ENCODE measurements at places on chromosomes 11 and 22.

- DNase-seq = no peak
These were observed 20.1 kb upstream of the SWAP70 start for GRCh38 chr11:9643751-9644150.

DNA sequence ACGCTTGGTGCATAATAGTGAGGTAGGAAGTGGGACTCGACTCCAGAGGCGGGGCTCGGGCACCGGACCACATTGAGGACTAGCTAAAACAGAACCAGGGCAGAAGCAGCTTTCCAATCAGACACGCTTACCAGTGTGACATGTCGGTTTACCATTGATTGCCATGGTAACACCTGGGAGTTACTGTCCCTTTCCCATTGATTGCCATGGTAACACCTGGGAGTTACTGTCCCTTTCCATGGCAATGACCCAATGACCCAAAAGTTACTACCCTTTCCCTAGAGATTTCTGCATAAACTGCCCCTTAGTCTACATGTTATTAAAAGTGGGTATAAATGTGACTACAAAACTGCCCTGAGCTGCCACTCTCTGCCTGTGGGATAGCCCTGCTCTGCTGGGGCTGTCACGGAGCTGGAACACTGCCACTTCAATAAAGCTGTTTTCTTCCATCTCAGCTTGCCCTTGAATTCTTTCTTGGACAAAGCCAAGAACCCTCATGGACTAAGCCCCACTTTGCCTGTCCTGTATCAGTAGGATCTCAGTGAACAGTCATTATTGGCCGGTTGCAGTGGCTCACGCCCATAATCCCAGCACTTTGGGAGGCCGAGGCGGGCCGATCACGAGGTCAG lies 77.4 kb upstream of the CRYBB3 start:
- no peak for DNase-seq

GRCh38 chr11:123409456-123410217 lies 20.4 kb upstream of the GRAMD1B start:
- DNase-seq = peak; percentile 58

GRCh38 chr11:65352783-65353182 lies 1.8 kb upstream of the TIGD3 start:
- DNase-seq = no peak

- DNase-seq = no peak
These were observed 125.9 kb upstream of the SYT13 start for GRCh38 chr11:45412051-45412471.

DNA sequence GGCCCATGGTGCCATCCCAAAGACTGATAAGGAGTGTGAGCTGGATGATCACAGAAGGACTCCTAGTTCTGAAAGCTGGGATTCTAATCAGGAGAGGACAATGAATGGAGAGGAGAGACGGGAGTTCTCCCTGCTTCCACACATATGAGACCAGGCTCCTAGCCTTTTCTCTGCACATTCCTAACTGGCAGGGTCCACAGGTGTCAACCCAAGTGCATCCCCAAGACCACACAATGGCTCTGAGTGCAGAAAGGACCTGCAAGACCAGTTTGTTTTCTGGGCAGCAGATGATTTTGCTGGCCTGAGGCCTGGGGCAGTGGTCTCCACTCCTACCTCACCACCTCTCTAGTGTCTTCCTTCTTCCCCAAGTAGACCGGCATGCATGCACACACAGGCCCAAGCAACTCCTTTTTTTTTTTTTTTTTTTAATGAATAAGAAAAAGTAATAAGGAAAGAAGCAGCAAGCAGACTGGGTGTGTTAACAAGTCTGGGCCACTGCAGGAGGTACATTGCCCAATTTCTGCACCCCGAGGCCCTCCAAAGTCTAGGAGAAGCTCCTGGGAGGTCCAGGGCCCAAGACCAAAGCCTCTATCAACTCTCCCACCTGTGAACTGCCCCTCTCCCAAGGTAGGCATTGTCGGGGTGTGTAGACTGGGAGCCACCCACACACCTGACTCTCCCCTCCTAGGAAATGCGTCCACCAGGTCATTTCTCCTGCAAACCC lies 1.2 kb upstream of the TSKU start:
- DNase-seq = no peak

- no peak for DNase-seq
These were observed 5.0 kb upstream of the RFPL3 start for GRCh38 chr22:32352681-32353080.

DNA sequence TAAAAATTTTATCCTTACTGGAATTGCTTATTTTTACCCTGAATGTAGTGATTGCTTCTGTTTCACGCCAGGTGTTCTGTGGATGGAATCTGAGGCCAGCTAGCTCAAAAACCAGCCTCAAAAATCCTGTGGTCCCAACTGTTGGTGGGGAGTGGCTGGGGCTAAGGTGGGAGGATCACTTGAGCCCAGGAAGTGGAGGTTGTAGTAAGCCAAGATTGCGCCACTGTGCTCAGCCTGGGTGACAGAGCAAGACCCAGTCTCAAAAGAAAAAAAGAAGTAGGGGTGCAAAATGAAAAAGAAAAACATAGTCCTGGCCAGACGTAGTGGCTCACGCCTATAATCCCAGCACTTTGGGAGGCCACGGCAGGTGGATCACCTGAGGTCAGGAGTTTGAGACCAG lies 27.0 kb upstream of the SLC5A1 start:
- no peak for DNase-seq

GRCh38 chr11:118572981-118573550 lies 857 bp downstream of the ARCN1 start:
- DNase-seq = peak; percentile 36

DNA sequence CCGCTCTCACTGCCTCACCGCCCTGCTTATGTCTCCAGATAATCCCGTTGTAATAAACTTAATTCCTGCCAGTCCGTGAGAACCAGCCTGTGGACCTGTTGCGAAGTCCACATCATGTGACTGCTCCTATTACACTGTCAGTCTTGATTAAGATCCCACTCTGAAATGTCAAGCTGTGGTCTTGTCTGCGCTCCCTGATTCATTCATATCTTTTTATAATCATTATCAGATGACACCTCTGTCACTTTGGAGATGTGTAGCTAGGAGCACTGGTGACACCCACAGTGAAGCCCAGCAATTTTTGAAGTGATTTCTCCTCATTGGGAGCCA lies 377.3 kb downstream of the TBC1D22A start:
- DNase-seq = no peak

DNA sequence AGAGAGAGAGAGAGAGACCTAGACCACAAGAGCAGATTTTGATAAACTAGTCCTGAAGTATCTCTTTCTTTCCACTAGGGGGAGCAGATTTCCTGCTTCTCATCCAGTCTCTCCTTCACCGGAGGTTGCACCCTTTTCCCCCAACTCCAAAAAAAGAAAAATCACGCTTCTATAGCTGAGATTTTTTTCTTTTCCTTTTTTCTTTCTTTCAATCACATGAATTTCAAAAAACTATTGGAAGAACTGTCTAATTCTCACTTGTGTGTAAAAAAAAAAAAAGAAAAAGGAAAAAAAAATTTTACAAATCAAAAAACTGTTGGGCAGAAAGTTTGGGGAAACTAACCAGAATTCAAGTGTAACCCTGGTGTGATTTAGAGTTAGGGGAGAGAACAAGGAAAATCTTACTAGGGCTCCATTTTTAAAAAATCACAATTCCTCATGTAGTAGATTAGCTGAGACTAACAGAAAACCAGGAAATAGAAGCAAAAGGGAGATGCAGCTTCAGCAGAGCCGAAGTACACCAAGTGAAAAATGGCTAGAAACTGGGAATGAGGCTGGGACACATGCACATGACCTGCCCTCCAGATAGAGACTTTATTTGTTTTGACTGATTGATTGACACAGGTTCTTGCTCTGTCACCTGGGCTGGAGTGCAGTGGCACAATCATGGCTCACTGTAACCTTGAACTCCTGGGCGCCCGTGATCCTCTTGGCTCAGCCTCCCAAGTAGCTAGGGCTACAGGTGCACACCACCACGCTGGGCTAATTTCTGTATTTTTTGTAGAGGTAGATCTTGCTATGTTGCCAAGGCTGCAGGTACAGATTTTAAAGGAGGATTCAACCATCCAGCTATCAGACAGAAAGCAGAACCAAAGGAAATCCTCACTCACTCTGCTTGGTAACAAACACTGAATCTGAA lies 27.1 kb downstream of the SDHD start:
- DNase-seq = peak; percentile 62

DNA sequence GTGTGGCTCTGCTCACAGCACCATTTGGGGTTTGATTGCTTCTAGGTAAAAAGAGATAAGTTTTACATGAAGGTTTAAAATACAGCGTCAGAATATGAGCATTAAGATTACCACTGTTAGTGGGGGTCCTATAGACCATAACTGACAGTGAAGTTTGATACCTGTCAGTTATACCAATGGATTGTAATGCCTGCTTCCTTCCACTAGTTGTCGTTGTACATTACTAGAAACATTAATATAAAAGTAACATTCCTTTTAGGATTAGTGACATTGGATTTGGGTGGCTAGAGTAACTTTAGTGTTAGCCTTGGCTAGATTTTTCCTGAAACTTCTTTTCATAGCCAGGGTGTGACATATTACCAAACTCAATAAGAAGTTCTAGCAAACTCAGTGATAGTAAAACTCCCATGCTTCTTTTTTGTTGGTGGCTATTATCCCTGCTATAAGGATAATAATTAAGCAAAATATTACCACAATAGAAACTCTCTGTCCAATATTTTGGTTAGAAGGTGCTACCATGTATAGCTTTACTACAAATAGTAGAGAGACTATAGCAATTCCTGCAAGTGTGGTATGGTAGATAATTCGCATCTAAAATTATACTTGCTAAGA lies 57.1 kb downstream of the FAM181B start:
- no peak for DNase-seq

DNA sequence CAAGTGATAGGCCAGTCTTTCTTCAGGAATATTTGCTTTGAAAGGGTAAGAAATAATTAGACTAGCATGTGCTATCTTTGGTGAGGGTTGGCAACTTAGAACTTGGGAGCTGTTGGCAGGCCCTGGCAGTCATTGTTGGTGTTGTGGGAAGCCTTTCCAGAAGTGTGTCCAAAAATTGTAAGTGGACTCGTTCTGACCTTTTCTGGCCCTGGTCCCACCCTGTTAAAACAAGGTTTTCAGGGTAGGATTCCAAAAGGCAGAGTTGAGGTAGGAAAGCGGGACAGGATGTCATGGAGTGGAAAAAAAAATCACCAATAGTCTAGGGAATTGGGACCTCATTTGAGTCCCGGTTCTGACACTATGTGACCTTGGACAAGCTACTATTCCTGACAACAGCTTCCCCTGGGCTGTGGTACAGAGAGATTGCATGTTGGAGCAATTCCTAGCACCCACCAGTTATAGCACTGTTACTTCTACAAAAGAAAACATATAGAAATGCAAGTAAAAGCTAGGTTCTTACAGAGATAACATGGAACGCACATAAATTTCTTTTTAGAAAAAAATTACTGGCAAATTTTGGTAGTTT lies 299.3 kb upstream of the DDI1 start:
- no peak for DNase-seq

- DNase-seq = no peak
These were observed 240.2 kb downstream of the TBC1D22A start for GRCh38 chr22:47002692-47003091.

GRCh38 chr11:102577182-102577581 lies 46.6 kb upstream of the MMP7 start:
- no peak for DNase-seq

DNA sequence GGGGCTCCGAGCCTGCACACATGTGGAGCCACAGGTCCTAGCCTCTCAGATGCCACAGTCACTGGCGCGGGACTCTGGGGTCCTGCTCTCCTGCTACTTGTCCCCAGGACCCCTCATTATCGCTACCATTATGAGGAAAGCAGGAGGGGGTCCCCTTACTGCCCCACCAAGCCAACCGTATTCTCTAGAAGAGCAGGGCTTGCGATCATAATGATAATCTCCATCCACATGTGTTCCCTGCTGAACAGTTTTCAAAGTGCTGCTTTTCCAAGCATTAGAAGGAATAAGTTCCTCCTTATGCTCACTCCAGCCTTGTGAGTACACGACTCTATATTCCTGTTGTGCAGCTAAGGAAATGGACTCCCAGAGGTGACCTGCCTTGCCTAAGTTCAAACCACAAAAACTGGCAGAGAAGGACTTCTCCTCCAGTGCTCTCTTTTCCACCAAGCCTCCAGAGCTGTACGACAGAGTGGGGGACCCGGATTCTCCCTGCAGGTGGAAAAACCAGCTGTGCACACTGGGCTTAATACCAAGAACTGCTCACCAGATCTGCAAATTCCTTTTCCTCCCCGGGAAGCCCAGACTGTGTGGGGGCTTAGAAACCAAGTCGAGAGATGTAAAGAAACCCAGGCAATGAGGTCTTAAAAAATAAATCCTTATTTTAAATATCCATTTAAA lies 92.8 kb upstream of the DRD2 start:
- DNase-seq = no peak

- no peak for DNase-seq
These were observed 26.9 kb upstream of the TESMIN start for GRCh38 chr11:68778205-68778604.

GRCh38 chr11:69369945-69370344 lies 76.0 kb downstream of the MYEOV start:
- DNase-seq = no peak

DNA sequence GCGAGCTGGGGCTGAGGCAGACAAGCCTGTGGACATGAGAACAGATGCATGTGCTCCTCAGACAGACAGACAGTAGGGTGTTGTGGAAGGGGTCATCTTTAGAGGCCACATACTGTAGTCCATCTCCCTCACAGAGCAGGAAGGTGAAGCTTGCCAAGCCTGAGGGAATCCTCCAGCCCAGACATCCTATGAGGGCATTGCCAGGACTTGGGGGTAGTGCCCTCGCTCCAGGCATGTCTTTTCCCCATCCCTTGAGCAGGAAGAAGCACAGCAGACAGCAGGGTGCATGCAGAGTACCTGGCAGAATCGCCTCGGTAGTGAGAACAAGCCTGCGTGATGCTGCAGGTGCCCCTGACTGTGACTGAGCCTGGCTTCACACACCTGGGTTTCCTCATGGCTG lies 66.5 kb upstream of the CLDN5 start:
- DNase-seq = no peak

- no peak for DNase-seq
These were observed 27.3 kb downstream of the FAM168A start for GRCh38 chr11:73570415-73571114.

GRCh38 chr11:64163951-64164350 lies 2.0 kb downstream of the MACROD1 start:
- DNase-seq = no peak

GRCh38 chr11:83583757-83584366 lies 297.7 kb upstream of the CCDC90B start:
- no peak for DNase-seq

- DNase-seq = no peak
These were observed 10.5 kb downstream of the PAX6 start for GRCh38 chr11:31800398-31801265.

DNA sequence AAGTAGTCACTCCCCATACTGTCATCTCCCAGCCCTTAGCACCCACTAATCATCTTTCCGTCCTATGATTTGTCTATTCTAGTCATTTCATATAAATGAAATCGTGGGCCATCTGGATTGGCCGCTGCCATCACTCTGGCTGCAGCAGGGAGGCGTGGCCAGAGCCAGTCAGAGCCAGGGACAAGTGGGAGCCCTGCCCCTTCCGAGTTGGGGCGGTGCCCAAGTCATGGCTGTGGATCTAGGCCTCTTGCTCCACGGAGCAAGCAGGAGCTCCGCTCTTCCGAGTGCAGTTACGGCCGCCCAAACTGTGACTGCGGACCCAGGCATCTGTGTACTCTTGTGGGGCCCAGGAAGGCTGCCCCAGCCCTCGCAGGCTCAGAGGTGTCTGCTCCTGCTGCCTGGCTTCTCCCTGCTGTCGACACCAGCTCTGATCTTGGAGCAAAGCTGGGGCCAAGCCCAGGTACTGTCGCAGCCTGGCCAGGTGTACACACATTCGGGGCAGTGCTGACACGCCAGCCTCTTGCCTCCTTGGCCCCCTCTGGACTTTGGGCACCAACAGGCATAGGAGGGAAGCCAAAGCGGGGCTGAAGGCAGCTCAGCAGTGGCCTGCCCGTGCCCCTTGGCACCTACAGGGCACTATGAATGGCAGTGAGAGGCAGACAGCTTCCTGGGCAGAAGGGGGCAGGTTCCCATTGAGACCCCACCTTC lies 8.4 kb downstream of the MRPL48 start:
- no peak for DNase-seq
